Effector memory CD8-positive, alpha-beta T cell (primary cell): ENCODE measurements at places on chromosomes 7 and 10.

- no peak for DNase-seq
These were observed 14.7 kb downstream of the AQP1 start for GRCh38 chr7:30926313-30926712.

GRCh38 chr7:14822481-14822854, 80.1 kb downstream of the DGKB start:
- DNase-seq, result no peak

DNA sequence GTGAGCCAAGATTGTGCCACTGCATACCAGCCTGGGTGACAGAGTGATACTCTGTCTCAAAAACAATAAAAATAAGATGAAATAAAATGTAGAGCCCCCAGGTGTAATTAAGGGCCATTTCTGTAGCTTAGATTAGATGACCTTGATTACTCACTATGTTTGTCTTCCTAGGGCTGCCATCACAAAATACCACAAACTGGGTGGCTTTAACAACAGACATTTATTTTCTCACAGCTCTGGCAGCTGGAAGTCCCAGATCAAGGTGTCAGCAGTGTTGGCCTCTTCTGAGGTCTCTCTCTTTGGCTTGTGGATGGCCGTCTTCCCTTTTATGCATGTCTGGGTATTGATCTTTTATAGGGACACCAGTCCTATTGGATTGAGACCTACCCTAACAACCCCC, 6.1 kb downstream of the PTER start:
- DNase-seq, result no peak

DNA sequence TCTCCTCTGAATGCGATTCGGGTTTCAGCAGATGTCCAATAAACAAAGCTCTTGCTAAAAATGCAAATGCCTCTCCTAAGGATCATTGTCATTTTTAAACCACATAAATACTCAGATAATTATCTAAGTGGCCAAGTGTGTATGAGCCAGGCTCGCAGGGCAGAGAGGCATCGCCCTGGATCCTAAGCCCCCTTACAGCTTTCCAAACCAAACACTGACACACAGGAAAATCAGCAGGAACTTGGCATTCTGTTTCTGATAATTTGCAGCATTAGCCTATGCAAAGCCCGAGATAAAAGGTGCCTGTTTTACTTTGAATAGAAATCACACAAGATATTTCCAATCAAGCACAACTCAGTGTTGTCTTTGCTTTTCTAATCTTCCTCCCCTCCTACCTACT, 134.4 kb downstream of the ABCA13 start:
- no peak for DNase-seq

DNA sequence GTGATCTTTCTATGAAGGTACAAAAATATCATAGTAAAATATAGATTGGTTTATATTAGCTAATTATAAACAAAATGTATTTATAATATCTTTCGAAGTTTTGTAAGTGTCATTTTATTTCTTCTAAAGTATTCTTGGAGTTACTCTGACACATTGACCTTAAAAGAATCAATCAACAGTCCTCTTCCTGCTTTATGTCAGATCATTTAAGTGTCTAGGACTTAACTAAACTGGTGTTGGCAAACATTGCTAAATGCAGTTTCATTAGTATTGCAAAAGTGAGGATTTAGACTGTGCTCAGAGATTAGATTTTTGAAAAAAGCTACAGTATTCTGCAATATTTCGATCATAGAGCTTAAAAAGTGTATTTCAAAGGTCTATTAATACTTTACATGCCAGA, 10.3 kb downstream of the GLCCI1 start:
- DNase-seq, result no peak
